ENCODE measurements at places on chromosomes 4 and X.
A peak's percentile ranks its signal among the peaks of the same experiment; 100 is the strongest.

DNA sequence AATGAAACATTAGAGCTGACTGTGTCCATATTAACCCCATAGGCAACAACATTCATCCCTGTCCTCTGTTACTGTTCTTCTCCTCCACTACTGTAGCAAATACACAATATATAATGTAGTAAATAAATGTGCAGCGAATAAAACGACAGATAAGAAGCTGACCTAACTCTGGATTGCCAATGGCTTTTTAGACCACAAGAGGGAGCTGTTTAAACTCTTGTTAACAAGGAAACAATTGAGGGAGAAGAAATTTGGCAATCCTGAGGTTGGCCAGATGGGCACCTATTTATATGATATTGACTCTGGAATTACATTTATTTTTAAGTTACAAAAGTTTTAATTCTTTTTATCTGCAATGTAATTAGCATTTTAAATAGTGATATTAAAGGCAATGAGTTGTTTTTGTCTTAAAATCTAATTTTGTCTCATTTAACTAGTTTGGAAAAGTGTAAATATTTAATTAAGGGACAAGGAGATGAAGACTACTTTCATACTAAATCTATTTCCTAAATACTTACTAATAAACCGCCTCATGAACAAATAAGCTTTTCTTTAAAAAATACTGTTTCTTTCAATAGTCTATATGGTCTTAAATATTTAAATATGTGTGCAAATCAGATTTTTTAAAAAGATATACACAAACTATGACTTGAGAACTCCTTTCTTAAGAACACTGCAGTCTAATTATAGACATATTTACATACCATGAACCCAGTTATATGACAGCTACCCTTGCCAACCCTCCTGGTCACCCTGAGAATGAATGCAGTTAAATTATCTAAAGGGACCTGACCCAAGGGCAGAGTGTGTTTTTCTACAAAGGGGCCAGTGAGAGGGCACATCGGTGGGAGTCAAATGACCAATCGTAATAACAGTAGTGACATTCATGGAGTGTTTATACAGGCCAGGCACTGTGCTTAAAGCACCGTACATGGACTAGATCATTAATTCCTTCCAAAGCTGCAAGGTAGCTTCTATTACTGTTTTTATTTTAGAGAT is 52.9 kb upstream of the HPF1 start:
- DNase-seq = no peak

GRCh38 chr4:138758876-138759553 is 256.6 kb upstream of the NOCT start:
- DNase-seq = no peak

GRCh38 chr4:53541577-53542206 is 49.6 kb downstream of the LNX1 start:
- DNase-seq = no peak

DNA sequence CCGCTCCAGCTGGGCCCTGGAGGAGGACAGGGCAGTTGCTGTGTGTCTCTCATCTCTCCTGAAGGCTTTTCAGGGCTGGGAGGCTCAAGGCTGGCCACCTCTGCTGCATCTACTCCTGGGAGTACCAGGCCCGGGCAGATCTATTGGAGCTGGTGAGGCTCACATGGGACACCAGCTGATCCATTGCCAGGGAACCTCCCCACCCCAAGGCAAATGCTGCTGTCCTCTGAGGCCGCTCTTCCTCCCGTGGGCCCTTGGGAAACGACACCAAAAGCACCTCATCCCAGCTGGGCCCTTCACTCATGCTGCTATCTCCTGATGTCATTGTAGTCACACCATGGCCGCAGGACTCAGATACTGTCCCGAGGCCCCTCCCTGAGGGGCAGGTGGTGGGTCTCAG is 3.6 kb downstream of the UBL4A start:
- DNase-seq = no peak

- DNase-seq = peak; percentile 79
Observed at GRCh38 chr4:113682730-113683537, 78.6 kb downstream of the CAMK2D start.

- no peak for DNase-seq
Observed at GRCh38 chrX:25527596-25527995, 511.8 kb upstream of the ARX start.

DNA sequence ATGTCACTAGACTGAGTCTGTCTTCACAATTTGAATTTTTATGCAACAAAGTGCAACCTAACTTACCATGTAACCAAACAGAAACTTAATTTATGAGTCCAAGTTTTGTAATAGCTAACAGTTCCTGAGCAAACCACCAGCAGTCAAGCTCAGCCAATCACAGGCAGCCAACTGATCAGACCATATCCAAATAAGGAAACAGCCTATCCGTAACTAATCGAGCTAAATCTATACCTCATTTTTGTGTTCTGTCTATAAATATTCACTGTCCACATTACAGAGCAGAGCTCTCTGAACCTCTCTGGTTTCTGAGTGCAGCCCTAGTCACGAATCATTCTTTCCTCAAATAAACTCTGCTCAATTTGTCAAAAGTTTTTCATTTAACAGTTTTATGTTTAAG is 367.6 kb downstream of the PRR32 start:
- DNase-seq = no peak

Measured in stimulated activated CD8-positive, alpha-beta memory T cell treated with anti-CD3 and anti-CD28 coated beads, Interleukin-4, amount 100 ng/mL, for 48 hours (primary cell).